ENCODE measurements at places on chromosomes 11 and 22.

GRCh38 chr22:17926516-17926915, 97.8 kb downstream of the MICAL3 start:
- DNase-seq = no peak

DNA sequence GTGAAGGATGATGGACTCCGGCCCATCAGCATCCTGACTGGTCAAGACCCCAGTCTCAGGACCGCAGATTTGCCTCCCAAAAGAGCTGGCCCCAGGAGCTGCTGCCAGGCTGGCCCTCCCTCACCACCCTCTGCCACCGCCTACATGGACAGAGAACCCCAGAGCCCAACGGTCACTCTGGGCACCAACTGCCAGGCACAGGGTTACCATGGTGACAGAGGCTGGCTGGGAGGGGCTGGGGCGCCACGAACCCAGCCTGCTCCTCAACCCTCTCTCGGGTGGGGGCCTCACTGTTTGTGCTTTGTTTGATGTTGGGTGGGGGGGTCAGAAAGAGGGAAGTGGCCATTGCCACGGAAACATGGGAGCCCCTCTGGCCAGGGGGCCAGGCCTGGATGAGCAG, 55.8 kb downstream of the ELFN2 start:
- DNase-seq = peak; percentile 90

DNA sequence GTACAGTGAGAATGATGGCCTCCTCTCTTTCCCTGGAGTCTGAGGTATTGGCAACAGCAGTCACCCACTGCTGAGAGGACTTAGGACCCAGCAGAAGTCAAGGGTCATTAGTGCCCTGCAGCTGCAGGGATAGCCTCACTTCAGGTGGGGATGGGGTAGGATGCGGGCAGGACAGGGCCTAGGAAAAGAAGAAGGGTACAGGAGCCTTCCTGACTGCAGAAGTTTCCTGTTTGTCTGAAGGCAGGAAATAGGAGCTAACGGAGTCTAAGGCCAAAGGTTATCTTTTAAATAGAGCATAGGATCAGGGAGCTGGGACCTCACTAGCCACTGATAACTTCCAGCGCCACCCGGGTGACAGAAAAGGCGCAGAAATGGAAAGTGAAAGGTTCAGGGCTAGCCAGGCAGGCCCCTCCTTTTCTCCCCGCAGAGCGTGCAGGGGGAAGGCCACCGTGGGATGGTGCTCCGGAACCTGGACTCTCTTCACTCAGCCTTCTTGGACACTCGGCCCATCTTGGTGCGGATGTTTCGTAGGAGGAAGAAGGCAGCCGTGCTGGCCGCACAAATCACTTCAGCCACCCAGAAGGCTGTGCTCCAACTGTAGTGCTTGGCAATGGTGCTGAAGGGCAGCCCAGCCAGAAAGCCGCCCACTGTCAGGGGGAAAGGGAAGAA, 6.0 kb downstream of the TRAPPC4 start:
- DNase-seq = no peak

GRCh38 chr22:24521791-24522245, 26.7 kb downstream of the UPB1 start:
- DNase-seq = peak; percentile 51

DNA sequence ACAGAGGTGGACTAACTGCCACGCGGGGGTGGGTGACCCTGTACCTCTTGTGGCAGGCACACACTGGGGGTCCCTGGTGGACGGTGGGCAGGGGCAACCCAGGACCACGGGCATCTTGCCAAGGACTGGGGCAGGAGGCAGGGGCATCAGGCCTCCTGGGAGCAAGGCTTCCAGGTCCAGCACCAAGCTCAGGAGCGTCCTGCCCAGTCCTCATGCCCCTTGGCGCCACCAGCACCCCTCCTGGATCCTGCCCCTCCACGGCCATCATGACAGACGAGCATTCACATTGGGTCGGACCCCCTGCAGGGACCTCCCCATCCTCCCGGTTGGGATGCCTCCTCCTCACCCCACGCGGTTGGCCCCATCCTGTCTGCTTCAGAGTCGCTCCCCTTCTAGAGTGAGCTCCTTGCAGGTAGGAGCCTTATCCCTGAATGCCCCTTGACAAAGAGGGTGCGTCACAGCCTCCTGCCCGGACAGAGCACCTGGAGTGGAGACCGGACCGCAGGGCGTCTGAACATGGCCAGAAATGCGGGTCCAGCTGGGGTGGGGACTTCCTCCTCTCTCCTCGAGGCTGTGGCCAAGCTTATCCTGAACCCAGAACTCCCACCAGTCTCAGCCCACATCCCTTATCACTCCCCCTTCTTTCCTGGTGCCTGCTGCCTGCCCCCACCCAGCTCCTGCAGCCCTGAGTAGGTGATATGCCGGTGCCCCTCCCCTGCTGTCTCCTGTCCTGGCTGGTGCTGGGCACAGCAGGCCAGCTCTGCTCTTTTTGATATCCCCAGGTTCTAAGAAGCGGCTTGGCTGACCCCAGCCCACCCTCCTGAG, 40.3 kb downstream of the IGF2 start:
- no peak for DNase-seq

DNA sequence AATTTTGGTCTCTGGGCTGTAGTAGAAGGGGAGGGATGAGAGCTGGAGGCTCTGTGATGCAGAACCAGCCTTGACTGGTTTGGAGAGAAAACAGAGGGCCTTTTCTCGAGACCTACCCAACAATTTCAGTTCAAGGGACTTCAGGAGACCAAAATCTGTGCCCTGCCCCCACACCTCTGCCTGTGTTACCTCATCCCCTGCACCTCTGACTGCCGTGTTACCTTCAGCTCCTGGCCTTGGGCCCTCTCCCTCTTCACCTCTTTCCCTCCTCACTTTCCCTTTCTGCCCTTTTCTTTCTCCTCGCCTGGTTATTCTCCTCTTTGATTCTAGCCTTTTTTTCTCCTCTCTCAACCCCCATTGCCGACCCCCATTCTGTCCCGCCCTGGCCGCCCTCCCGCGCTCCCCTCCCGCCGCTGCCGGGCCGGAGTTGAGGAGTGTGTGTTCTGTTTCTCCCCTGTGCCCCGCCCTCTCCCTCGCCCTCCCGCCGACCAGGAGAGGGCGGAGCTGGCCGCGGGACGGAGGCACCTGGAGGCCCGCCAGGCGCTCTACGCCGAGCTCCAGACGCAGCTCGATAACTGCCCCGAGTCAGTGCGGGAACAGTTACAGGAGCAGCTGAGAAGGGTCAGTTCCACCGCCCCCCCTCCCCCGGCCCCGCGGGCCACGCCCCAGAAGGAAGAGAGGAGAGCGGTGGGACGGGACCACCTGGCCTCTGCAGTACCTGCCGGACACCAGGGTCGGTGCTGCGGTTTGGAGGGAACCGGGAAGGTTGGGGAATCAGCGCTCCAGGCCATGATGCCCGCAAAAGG, 27.2 kb downstream of the PHLDB1 start:
- DNase-seq = peak; percentile 91

- DNase-seq = peak; percentile 54
These were observed 1030.8 kb upstream of the CCDC90B start for GRCh38 chr11:84316866-84317555.

GRCh38 chr11:69050592-69051380, 2.1 kb downstream of the TPCN2 start:
- no peak for DNase-seq

DNA sequence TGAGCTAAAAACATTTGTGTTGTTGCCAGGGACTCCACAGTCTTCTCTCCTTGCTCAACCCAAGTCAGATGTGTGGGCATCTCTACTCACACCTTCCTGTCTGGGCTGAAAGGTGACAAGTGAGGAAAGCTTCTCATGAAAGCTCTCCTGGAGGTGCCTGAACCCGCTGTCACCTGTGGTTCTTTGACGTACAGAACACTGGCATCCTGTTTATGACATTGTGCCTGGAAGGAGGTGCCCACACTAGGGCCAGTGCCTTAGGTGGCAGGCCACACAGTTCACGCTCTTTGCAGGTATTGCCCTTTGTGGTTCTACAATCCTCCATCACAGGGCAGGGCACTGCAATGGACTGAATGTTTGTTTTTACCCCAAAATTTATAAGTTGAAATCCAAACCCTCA, 108.5 kb downstream of the CD44 start:
- no peak for DNase-seq

DNA sequence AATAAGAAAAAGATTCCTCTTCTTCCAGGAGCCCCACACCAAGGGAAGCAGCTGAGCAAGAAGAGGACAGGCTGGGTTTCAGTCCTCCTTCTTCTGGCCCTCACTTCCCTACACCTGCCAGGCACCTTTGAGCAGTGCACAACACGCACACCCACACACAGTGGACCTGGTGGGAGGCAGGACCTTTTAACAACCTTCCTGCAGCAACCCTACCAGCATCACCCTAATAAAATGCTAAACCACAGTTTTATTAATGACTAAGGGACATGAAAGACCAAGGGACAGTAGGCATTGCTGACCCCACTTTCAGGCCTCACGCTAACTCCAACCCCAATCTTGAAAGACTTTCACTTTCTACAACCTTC, 12.2 kb downstream of the ARAP1 start:
- DNase-seq = no peak

DNA sequence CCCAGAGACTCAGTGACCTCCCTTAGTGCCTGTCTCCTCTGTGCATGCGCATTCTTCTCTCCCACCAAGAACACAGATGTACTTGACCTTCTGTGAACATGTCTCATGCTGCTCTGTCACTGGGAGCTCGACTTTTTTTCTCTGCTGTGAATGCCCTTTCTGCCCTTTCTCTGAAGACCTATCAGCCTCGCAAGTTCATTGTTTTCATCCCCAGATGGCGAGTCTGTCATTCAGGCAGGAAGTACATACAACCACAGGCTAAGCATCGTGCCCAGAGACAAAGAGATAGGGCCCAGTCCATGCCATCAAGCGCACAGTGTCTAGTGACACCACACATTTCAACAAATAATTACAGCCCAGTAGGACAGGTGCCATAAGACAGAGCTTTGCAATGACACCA, 50.4 kb upstream of the RAB1B start:
- no peak for DNase-seq

GRCh38 chr22:44676441-44677352, 25.3 kb upstream of the PRR5 start:
- DNase-seq = no peak

DNA sequence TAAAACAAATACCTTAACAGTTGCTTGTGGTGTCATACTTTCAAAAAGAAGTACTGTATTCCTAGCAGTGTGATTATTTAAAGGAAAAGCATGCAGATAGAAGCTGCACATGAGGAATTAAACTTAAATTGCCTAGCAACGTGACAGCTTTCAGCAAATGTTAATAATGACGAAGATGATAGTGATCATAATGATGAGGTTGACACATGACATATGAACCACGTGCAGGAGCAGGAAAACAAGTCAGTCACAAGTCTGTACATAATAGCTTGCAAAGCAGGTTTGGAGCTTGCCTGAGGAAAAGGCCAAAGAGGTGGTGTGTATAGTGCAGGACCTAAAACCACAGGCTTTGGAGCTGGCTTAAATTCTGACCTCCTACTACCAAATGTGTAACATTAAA, 30.6 kb upstream of the PIK3C2A start:
- DNase-seq = peak; percentile 12

DNA sequence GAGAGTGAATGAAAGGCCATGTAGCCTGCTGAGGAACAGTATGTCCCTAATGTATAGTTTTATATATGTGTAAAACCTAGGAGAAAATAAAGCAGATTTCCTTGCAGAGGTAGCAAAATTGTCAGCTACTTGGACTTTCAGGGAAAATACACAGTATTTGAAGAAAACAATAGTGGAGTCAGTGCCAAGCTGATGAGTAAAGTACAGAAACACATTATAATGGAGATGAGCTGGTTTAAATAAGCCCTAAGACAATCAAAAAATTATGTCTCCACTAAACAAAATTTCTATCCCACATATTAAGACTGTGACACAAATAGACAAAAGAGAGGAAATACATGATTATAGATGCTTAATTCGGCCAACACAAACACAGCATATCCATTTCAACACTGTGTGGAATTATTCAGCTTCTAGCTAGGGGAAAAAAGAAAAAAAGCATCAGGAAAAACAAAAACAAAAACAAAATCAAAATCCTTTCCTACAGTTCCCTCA, 75.9 kb downstream of the MAML2 start:
- DNase-seq = no peak

GRCh38 chr11:118923721-118924587, 1.8 kb downstream of the BCL9L start:
- DNase-seq = no peak
